NCI-H524 (cell line): ENCODE measurements at places on chromosomes 5 and 9.

- DNase-seq: peak; percentile 28
Measured at GRCh38 chr9:95736891-95737522, 138.5 kb upstream of the ERCC6L2 start.

DNA sequence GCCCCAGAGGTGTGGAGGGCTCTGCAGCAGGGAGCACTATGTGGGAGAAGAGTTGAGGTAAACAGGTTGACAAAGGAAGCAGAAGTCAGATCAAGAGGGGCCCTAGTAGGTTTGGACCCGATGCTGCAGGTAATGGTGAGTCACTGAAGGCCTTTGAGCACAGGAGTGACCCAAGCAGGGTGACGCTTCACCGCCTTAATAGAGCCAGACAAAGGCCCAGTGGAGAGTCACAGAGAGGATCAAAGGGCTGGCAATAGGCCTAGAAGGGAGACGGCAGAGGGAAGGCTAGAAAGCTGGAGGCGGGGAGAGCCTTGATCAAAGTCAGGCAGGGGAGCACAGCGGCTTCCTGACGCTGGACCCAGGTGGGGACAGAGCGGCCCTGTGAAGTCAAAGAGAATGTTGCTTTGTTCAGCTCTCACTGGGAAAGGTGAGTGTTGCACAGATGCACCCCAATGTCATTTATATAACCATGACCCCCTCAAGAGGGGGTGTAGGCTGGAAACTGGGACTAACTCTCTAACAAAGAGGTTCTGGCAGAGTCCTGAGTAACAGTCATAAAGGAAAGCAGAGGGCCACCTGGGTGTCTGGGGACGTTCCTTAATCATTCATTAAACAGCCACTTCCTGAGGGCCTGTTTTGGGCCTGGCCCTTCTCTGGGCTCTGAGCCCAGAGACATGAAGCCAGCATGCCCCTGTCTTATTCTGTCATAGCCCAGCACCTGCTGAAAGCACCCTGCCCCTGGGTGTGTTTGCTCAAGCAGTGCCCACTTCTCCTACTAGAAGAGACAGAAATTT, 9.8 kb upstream of the CPLX2 start:
- no peak for DNase-seq

- no peak for DNase-seq
Measured at GRCh38 chr5:43152946-43153345, 32.2 kb downstream of the ZNF131 start.

GRCh38 chr9:2120926-2121689, 106.0 kb downstream of the SMARCA2 start:
- no peak for DNase-seq

- no peak for DNase-seq
Measured at GRCh38 chr9:223152-223551, 8.5 kb downstream of the DOCK8 start.

DNA sequence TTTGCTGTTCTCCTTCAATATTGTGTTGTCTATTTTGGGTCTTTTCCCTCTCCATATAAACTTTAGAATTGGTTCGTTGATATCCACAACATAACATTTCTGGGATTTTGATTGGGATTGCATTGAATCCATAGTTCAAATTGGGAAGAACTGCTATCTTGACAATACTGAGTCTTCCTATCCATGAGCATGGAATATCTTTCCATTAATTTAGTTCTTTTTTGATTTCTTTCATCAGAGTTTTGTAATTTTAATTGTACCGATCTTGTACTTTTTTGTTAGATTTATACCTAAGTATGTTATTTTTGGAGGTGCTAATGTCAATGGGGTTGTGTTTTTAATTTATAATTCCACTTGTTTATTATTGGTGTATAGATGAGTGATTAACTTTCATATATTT, 135.1 kb downstream of the NR3C1 start:
- DNase-seq: no peak

GRCh38 chr5:136028090-136028489, 698 bp upstream of the TGFBI start:
- no peak for DNase-seq

GRCh38 chr5:54876-55569, 36.9 kb upstream of the PLEKHG4B start:
- no peak for DNase-seq

DNA sequence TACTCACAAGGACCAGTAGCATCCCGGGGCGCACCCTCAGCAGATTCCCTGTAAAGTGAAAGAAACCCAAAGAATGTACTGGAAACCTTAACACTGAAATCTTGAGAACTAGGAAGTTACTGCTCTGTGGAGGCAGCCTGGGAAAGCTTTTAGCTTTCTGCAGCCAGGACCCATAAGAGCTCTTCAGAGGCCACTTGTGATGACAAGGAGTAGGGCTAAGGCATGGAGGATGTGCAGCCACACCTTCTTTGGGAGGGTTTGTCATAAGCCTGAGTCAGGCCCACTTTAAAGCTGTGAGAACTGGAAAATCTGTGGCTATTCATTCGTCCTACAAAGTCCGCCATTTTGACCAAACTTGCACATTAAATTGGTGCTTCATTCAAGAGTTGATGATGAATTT, 291.1 kb upstream of the TLE4 start:
- peak; percentile 10 for DNase-seq

DNA sequence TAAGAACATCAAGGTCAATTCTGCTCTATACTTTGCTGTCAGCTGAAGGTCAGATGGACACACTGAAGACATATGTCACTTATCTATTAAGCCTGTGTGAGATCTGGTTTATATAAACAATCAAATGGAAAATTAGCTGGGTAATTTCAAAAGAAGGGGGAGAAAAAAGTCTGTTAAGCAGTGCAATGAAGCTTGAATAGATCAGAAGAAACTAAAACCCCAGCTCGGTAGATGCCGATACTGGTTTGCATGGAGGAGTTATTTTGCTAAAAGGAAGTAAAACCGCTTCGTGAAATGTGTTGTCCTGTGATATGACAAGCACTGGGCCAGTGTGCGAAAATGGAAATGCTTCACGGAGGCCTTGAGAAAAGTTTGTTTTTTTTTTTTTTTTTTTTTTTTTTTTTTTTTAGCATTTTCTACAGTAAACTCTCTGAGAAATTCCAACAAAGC, 148.8 kb downstream of the MEF2C start:
- DNase-seq: peak; percentile 34

DNA sequence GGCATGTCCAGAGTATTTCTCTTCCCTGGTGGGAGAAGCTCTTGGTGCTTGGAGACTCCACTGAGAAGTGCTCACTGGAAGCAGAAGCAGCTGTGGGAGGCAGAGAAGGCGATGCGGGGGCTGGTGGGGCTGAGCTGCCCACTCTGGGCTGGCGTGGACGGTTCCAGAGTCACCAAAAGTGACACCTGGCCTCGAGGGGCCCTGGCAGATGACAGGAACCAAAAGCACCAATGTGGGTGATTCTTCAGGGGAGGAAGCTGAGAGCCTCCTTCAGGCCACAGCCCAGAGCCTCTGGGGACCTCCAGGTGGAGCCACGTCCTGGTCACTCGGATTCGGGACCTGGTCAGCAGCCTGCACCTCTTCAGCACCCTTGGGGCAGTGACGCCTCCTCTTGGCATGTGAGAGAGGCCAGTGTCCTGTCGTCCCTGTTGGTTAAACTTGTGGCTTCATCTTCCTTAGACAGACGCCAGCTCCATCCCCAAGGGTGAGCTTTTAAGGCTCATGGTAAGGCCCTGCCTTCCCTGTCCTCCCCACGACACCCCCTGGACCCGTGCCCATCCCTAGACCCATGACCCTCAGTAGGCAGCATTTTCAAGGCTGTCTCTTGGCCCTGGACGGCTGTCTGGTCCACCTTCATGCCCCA, 78.7 kb upstream of the IRX4 start:
- DNase-seq: no peak

GRCh38 chr9:34958411-34958982, 412 bp downstream of the PHF24 start:
- DNase-seq: no peak

- no peak for DNase-seq
Measured at GRCh38 chr5:93748875-93749397, 7.5 kb upstream of the POU5F2 start.
